ENCODE measurements at places on chromosomes 12 and 14.
A peak's percentile ranks its signal among the peaks of the same experiment; 100 is the strongest.

- DNase-seq, result no peak
These were observed 263.8 kb upstream of the DIO2 start for GRCh38 chr14:80475074-80475473.

DNA sequence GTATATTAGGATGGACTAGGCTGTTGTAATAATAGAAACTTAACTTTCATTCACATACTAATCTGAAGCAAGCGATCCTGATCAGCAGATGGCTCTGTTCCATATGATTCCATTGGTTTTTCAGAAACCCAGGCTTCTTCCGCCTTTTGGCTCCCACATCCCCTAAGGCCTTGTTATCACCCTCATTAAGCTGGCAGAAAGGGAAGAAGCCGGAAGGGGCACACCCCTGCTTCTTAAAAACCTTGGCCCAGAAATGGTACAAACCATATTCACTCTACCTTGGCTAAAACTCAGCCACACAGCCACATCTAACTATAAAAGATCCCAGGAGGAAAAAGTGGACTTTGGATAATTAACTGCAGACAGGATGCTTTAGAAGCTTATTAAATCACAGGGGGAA is 329.2 kb downstream of the PCNX1 start:
- no peak for DNase-seq

- DNase-seq, result no peak
These were observed 6.8 kb downstream of the SRSF5 start for GRCh38 chr14:69773571-69774276.

DNA sequence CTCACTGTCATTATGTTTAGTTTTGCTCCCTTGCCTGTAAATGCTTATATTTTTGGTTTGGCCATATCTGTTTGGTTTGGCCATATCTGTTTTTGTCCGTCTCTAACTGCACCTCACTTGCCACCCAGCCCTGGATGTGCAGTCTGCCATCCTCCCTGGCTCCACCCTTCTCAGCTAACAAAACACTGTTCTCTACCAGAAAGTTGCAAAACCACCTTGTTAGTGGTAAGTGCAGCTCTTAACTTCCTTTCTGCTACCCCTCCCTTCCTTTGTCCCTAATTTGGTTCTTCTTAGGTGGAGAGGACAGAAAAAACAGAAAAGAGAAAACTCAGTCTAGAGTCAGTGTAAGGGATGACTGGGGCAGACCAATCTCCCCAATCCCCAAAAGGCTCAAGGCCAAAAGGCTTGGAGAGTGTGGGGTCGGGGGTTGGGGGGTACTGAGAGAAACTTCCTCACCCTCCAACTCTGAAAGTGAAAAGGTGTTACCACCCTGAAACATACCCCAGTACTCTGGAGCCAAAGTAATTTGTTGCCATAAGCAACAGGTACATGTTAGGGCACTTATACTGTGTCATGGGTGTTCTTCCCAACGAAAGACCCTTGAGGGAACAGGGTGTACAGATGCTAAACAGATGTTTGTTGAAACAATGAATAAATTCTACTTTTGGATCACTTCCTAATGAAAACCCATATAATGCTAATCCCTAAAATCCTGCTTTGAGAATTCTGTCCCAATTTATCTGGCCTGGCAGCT is 5.0 kb downstream of the BIN2 start:
- no peak for DNase-seq

GRCh38 chr12:109301643-109302168 is 7.4 kb downstream of the FOXN4 start:
- DNase-seq, result no peak

DNA sequence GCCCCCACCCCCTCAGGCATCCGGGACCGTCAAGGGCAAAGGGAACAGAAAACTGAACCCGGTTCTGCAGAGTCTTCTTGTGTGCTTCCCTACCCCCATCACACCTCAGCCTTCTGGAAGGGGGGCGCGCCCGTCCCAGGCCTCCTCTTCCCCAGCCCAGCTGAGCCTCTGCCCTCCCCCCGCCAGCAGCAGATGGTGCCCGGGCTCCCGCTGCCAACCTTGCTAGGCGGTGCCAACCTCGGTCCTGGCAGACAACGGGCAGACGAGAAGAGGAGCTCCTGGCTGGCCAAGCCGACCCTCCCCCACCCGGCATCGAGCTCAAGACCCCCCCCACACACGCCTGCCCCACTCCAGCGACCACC is 8.7 kb downstream of the STAC3 start:
- peak; percentile 90 for DNase-seq

GRCh38 chr12:53059434-53060063 is 9.7 kb downstream of the TNS2 start:
- no peak for DNase-seq

DNA sequence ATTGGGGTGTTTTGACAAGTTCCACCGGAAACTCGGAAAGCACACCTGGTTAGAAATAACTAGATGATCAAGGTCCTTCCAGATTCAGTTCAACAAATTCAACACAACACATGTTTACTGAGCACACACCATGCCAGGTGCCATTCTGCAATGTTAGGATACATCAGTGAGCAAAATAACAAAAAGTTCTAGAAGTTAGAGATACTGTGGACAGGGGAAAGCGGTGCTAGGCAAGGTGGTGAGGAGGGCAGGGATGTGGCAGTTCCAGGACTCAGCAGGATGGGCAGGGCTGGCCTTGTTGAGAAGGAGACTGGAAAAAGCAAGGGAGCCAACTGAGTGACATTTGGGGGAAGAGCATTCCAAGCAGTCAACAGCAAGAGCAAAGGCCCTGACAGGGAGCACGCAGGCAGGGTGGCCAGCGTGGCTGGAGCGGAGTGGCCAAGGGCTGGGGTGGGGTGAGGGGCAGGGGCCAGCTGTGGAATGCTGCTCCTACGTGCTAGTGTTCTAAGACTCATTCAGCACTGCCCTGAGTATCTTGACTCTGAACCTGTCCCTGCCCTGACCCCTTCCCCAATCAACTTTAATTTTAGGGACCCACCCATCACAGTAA is 19.4 kb upstream of the FAIM2 start:
- no peak for DNase-seq
